ENCODE measurements at places on chromosomes 3 and 15.
A peak's percentile ranks its signal among the peaks of the same experiment; 100 is the strongest.

GRCh38 chr3:54347060-54347459, 224.7 kb downstream of the CACNA2D3 start:
- no peak for DNase-seq

DNA sequence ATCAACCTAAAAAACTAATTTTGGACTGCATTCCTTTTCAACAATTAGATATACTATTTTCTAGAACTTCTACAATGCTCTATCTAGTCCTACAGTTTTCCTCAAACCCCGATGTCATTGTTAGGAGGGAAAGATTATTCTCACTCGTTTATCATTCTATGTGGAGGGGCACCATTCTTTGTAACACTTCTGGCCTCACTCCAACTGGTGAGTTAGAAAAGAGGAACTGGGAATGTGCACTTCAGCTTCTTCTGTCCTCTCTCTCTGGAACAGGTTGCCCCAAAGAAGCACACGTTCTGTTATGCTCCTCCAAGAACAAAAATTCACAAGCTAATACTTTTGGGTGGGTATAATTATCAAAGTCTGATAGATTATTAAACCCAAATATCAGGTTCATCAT, 137.9 kb downstream of the UACA start:
- peak; percentile 48 for DNase-seq

GRCh38 chr3:196238612-196239560, 22.6 kb downstream of the SLC51A start:
- no peak for DNase-seq

GRCh38 chr3:10440684-10441083, 64.7 kb downstream of the ATP2B2 start:
- no peak for DNase-seq

DNA sequence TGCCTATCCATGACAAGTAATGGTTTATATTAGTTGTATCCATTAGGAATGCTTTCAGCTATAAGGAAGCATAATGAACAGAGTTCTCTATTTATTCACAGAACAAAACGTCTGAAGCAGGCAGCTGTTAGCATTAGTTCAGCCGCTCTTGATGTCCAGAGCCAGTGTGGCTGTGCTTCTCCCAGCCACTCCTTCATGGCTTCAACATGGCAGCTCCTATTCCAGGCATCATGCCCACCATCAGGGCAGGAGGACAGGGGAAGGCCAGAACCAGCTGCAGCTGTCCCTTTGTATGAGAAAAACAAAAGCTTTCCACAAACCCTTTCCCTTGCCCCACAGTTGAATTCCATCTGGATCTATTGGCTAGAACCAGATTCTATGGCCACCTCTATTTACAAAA, 12.9 kb upstream of the SNRK start:
- DNase-seq, result peak; percentile 87

GRCh38 chr3:112397556-112397955, 64.6 kb downstream of the CD200 start:
- DNase-seq, result no peak

GRCh38 chr3:171804618-171805389, 5.5 kb downstream of the PLD1 start:
- peak; percentile 87 for DNase-seq

- DNase-seq, result no peak
These were observed 115.6 kb downstream of the NLGN1 start for GRCh38 chr3:173513123-173513522.

- DNase-seq, result peak; percentile 79
These were observed 1.5 kb upstream of the SMAD3 start for GRCh38 chr15:67063689-67064606.

- DNase-seq, result peak; percentile 66
These were observed 229.3 kb downstream of the OCA2 start for GRCh38 chr15:27869697-27870281.

DNA sequence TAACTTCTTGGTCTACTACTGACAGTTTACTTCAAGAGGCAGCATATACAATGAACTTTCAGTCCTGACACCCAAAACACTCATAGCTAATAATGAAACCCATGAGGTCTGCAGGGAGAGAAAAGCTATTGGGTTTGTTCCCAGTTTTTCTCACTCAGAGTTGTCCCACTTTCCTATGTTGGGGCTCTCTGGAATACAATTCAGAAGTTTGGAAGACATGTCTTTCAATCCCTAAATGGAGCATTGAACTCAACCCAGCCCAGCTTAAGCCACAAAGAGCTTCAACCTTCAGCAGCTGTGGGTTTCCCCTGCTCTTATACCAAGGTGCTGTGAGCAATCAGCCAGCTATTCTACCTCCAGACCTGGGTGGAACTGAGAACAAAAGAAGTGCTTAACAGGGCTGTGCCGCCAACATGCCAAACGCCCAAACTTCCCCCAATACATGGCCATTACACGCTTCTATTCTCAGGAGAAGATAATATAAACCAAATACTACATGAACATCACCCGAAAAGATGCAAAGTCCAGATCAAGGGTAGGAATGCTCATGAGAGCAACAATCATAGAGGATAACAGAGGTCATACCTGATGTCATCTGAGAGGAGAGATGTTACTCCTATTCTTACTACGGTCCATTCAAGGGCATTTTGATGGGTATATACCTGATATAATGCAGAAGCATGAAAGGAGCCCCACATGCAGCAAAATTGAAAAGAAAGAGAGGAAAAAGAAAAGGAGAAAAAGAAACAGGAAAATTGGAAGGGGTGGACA, 131.2 kb upstream of the TGFBR2 start:
- no peak for DNase-seq

GRCh38 chr3:147614210-147614609, 205.0 kb downstream of the ZIC1 start:
- DNase-seq, result no peak

GRCh38 chr15:83287541-83288027, 3.1 kb upstream of the BNC1 start:
- peak; percentile 12 for DNase-seq

DNA sequence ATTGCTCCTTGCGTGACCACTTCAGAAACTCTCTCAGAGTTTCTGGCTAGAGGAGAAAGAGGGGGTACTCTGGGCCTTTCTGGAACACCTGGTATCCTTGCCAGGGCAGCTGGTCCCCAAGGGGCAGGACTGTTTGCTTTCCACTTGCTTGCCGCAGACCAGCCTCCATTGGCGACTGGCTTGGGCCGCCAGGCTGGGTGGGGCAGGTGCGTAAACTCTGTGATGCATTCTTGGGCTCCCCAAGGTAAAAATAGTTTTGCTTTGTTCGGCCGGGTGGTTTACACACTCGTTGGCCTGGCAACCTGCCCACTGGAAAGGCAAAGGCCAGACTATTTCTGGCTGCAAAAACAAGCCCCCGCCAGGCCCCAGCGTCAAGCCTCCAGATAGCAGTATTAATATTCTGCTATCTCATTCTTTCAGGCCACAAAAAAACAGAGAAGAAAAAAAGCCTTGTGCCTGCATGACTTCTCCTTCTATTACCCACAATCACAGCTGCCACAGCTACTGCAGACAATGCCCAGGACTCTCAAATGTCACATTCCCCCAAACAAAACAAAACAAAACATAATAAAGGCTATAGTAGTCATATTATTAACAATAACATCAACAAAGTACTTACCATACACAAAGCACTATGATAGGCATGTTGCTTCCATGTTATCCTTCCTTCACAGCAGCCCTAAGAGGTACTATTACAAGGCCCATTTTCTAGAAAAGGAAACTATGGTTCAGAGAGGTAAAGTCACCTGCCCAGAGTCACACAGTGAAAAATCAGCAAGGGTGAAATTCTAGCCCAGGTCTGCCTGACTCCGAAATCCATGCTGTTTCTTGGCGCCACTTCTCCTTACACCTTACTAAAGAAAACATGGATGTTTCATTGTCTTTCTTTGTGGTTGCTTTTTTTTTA, 14.0 kb upstream of the SSUH2 start:
- DNase-seq, result peak; percentile 83

DNA sequence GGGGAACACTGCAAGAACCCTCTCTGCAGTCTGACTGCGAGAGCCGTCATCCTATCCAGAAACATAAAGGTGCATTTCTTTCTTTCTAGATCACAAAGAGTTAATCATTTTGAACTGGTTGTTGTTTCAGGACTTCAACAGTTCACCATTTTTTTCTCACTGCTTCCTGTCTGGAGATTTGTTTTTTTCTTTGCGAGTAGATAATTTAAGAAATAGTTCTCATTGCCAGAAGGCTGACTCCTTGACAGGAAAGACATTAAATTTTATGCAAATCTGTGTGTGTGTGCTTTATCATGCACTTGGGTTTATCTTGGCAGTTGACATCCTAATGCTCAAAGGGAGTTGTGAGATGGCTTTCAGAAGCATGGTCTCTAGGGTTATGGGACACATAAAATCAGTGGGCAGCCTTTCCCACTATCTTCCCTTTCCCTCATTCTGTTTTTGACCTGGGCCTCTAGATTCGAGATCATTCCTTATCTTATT, 123.5 kb upstream of the TBL1XR1 start:
- peak; percentile 66 for DNase-seq

DNA sequence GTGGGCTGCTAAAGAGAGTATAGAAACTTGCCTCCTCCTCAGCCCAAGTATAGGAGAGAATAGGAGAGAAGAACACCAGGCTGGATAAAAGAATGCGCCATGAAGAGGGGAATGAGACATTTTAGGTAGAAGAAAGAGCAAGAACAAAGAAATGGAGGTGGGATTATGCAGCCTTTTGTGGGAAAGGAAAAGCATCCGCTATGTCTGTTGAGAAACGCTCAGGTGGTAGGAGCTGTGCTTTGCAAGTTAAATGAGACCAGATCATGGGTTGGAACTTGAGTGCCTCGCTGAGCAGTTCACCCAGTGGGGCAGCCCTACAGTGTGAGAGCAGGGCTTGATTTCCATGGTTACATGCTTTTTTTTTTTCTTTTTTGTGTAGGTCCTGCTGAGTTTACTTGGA, 11.5 kb upstream of the RTP1 start:
- no peak for DNase-seq

DNA sequence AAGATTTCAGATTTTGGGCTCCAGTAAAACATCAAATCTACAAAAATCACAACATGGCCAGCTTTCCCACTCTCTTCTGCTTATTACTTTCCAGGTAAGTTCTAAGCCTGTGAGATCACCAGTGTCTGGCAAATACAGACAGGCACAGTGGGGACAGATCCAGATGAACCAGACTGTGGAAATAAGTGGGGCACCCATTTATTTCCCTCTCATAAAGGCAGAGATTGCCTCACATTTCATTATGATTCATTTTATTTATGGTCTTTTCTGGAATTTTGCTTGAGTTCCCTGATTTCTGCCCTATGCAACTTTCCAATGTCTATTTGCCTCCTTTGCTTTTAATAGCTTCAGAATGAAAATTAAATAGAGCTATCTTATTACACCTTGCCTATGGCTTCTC, 66.8 kb downstream of the GREM1 start:
- no peak for DNase-seq

DNA sequence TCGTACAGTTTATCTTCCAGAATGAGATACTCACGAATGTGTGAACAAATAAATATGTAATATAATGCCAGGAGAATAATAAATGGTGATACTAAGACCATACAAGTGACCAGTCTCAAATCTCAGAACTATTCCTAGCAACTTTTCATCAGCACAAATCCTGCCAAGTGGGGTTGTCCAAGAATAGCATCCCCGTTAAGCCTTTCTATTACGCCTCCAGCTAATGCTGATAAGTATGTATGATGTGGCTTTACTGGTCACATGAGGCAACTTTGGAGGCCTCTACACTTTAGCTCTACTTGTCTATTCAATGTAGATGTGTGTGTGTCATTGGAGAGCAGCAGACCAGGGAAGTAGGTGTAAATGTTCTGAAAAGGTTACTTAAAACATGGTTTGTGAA, 129.5 kb downstream of the KCNMB2 start:
- peak; percentile 35 for DNase-seq

- no peak for DNase-seq
These were observed 48.3 kb upstream of the IREB2 start for GRCh38 chr15:78389738-78390137.

DNA sequence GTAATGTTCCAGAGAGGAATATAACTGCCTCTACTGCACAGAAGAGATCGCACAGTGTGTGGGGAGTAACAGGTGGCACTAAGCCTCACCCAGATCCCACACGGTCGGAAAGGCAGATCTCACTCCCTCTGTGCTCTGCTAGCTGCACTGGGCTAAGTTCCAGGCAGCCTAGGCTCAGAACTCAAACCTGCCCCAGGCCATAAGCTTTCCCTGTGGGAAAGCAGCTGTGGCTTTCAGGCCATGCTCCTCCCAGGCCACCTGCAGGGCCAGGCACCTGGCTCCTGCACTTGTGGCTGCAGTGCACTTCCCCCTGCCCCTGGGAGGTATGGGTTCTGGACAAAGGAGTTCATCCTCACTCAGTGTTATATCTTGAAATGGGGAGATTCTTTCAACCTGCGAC, 27.5 kb downstream of the PCCB start:
- DNase-seq, result peak; percentile 25

DNA sequence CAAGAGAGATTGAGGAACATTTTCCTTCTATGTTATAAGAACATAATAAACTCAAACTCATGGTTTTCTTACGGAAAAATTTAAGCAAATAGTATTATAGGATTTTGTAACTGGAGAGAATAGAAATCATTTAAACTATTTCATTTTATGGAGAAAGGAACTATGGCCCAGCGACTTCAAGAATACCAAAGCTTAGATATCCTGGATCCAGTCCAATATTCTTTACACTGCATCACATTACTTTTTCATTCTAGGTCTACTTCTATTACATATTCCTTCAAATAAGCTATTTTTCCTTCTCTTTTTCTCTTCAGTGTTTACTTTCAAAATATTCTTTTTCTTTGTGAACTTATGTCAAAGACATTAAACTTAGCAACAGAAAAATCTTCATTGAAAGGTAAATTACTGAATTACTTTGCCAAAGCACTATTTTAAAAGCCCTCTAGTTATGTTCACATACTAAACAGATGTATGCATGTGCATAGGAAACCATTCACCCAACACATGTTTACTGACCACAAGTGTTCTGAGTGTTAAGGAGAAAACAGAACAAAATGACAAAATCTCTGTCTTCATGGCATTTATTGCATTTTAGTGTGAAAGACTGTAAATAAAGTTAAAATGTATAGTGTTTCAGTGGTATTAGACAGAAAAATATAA, 20.4 kb downstream of the KPNA4 start:
- DNase-seq, result peak; percentile 29

DNA sequence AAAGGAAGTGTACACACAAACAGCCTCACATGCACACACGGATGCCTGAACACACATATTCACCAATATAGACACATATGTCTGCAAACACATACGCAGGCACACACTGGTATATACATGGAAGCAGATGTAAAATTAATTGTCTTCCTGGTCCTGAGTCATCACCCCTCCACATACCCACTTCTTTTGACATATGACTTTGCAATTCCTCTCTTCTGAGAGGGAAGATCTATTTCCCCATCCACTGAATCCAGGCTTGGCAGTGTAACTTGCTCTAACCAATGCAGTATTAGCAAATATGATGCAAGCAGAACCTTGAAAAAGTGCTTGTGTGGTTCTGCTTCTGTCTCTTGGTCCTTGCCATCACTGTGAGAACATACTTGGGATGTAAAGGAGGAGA, 76.8 kb upstream of the HRH1 start:
- no peak for DNase-seq

DNA sequence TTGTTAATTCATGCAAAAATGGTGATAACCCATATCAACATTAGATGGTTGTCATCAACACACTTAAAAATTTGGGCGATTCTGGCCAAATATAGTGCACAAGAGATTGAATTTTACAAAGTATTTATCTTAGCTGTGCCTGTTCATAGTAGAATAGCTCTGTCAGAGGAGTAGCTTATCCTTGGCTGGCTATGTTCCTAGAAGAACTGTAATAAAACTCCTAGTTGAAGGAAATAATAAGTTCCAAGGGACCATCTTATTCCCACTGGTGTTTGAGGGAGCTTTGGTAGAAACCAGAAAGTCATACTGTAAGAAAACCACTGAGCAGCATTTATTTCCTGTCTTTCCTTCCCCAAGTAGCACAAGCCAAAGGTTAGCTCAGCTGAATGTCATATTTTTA, 201.8 kb downstream of the GRM7 start:
- peak; percentile 47 for DNase-seq
